Osteoblast (primary cell): ENCODE measurements at places on chromosomes 6 and 20.

- no peak overlapping the region for H3K27ac ChIP-seq
- no peaks in the 10 kb centered on the region for H3K36me3 ChIP-seq
- H3K27me3 ChIP-seq = no peaks in the 10 kb centered on the region
- H3K4me1 ChIP-seq = no peaks in the 10 kb centered on the region
Observed at GRCh38 chr6:150395388-150396009, 26.7 kb downstream of the IYD start.

DNA sequence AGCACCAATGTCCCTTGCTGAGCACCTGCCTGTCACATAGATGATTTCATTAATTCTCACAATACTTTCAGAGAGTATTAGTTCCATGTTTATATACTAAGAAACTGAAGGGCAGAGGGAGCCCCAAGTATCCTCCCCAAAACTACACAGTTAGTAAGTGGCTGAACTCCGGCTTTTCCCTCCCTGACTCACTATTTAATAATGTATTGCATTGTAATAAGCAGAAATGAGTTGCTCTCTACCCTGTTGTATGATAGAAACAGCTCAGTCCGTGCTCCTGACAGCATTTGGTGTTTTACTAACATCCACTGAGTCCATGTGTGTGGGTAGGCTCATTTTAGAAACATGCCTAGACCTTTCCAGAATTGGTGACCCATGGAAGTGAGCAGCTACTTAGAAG, 76.8 kb downstream of the OLIG3 start:
- no peak overlapping the region for H3K4me3 ChIP-seq
- H3K4me1 ChIP-seq = peaks cover 19% of the 10 kb centered on the region
- H3K27me3 ChIP-seq = peaks cover 14% of the 10 kb centered on the region
- peak overlapping the region; percentile 74 for H3K27ac ChIP-seq
- peak; percentile 15 for DNase-seq

DNA sequence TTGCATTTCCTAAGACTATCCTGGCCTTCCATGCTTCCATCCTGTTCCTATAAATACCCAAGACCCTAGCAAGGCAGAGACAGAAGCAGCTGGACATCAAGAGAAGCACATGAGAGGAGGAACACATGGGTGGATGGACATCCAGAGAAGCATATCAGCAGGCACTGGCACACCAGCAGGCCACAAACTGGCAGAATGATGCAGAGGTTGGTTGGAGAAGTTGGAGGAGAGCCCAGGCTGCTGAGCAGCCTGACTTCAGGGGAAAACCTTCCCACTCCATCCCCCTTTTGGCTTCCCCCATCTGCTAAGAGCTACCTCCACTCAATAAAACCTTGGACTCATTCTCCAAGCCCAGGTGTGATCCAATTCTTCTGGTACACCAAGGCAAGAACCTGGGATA, 332.5 kb downstream of the FRK start:
- H3K27me3 ChIP-seq = no peaks in the 10 kb centered on the region
- H3K36me3 ChIP-seq = no peaks in the 10 kb centered on the region
- no peak overlapping the region for H3K4me3 ChIP-seq
- DNase-seq = no peak

DNA sequence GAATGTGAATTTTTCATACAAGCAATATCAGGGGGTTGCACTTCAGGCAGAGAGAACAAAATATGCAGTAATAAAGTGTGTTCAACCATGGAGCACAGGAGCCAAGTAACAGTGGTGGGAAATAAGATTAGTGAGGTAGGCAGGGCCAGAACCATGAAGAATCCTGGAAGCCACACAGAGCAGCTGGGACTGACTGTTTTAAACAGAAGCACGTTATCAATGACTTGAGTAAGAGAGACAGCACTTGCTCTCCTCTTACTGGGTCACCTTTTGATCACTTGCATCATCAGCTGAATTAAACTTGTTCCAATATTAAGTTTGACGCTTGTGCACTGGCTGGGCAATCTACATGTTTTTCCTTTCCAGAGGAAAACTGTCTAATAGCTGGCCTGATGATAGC, 238.5 kb downstream of the TBX18 start:
- no peaks in the 10 kb centered on the region for H3K36me3 ChIP-seq
- H3K27ac ChIP-seq = no peak overlapping the region
- no peak for DNase-seq
- peaks cover 16% of the 10 kb centered on the region for H3K4me1 ChIP-seq
- H3K27me3 ChIP-seq = no peaks in the 10 kb centered on the region
- H3K4me3 ChIP-seq = no peak overlapping the region

DNA sequence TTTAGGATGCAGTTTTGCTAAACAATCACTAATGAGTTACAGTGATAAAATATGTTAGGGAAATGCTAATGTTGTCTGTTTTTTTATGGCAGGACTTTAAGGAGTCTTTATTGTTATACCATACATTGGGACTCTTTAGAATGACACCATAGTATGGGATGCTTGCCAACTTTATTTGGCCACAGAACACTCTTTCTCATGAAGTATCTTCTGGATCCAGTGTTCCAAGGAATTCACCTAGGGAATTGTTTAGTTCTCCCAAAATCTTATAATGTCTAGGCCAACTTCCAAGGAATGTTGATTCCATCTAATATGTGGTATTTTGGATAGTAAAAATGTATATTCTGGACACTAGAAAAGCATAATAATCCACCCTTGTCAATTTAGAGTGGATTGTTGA, 3.3 kb downstream of the RIN2 start:
- no peak overlapping the region for H3K4me3 ChIP-seq
- H3K27me3 ChIP-seq = no peaks in the 10 kb centered on the region
- H3K36me3 ChIP-seq = no peaks in the 10 kb centered on the region

GRCh38 chr6:117795234-117795633, 111.8 kb upstream of the SLC35F1 start:
- H3K4me3 ChIP-seq = no peak overlapping the region
- no peaks in the 10 kb centered on the region for H3K4me1 ChIP-seq
- no peak overlapping the region for H3K27ac ChIP-seq
- H3K36me3 ChIP-seq = no peaks in the 10 kb centered on the region
- DNase-seq = no peak

- no peaks in the 10 kb centered on the region for H3K36me3 ChIP-seq
Observed at GRCh38 chr20:11261533-11262000, 587.8 kb upstream of the JAG1 start.

DNA sequence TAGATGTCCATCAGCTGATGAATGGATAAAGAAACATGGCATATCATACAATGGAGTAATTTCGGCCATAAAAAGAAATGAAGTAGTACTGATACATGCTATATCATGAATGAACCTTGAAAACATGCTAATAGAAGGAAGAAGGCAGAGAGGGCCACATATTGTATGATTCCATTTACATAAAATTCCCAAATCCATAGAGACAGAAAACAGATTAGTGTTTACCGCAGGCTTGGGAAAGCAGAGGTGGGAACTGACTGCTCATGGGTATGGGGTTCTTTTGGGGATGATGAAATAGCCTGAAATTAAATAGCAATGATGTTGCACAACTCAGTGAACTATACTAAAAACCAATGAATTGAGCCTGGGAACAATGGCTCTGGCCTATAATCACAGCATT, 58.3 kb downstream of the SERAC1 start:
- DNase-seq = no peak
- no peak overlapping the region for H3K4me3 ChIP-seq
- peaks cover 56% of the 10 kb centered on the region for H3K36me3 ChIP-seq
- H3K4me1 ChIP-seq = no peaks in the 10 kb centered on the region
- H3K27me3 ChIP-seq = no peaks in the 10 kb centered on the region

DNA sequence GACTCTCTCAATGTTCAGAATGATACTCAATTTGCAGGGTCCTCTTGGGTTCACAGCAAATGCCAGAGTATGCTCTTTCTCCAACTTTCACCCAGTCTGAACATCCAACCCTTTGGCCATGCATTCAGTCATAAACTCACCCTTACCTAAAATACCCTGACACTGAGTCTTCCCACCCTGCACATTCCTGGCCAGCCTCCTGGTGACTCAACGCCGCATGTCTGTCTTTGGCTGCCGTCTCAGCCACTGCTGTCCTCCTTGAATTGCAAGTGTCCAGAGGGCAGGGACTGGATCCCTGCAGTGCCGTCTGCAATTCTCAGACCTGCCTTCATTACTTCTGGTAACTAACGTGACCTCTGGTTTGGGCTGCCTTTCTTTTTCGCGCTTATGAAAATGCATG, 593.4 kb downstream of the QKI start:
- DNase-seq = no peak
- H3K27ac ChIP-seq = no peak overlapping the region
- no peaks in the 10 kb centered on the region for H3K36me3 ChIP-seq
- H3K27me3 ChIP-seq = no peaks in the 10 kb centered on the region
- H3K4me3 ChIP-seq = no peak overlapping the region

DNA sequence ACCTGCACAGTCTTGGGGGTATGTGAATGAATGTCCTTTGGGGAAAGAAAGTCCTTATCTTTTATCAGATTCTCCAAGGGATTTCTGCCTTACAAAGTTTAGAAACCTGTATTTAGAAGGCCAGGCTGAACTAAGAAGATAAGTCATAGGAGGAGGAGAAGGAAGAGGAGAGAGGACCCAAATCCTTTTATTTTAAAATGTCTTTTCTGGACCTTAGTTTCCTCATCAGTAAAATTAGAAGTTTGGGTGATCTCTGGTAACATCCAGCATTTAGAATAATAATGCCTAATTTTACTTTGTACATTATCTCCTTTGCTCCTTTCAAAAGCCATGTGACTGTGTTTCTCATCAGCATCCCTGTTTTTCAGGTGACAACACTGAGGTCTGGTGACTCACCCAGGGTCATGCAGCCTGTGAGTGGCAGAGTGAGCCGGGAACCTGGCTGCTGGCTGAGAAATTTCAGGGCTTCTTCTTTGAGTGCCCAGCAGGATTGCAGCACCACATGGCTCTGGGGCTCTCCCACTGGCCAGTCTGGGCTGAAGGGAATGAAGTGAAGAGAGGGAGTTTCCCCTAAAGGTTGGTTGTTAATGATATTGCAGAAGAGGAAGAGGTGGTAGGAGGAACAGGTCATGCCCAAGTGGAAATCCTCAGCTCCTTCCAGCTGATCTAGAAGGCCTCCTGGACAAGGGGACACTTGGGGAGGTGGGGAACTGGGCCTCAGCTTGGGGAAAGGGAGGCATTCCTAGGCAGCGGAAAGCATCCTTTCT, 34.0 kb downstream of the VEGFA start:
- peaks cover 2% of the 10 kb centered on the region for H3K4me1 ChIP-seq
- DNase-seq = no peak
- no peaks in the 10 kb centered on the region for H3K36me3 ChIP-seq
- H3K27me3 ChIP-seq = no peaks in the 10 kb centered on the region
- no peak overlapping the region for H3K4me3 ChIP-seq

DNA sequence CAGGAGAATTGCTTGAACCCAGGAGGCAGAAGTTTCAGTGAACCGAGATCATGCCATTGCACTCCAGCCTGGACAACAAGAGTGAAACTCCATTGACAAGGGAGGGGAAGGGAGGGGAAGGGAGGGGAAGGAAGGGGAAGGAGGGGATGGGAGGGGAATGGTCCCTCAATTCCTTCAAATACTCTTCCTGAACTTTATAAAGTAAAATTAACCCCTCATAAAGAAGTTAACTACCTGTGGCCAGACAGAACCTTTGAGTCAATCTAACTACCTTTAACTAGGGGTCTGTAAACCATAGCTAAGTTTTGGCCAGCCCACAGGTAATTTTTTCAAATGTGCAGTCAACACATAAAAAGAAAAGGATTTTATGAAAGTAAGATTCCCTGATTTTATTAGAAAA, 131.0 kb downstream of the ZMYND8 start:
- H3K27me3 ChIP-seq = no peaks in the 10 kb centered on the region
- H3K4me1 ChIP-seq = peaks cover 1% of the 10 kb centered on the region
- no peak overlapping the region for H3K27ac ChIP-seq
- no peak for DNase-seq
- H3K4me3 ChIP-seq = no peak overlapping the region
- H3K36me3 ChIP-seq = peaks cover 64% of the 10 kb centered on the region

DNA sequence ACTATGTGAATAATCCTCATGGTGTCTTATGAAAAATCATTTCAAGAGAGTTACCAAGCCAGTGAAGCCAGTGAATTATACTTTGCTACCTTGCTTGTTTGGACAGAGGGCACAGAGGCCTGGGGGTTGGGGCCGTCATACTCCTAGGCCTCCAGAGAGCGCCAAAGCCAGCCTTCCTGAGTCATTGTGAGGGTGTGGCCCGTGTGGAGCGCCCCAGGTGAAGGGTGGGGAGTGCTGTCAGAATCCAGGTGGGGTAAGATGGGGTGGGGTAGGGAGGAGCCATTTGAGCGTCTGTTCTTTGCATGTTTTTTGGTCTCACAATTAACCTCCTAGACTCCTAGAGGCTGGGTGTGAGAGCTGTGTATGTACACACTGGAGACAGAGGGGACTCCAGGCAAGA, 71.1 kb downstream of the PERP start:
- H3K4me1 ChIP-seq = no peaks in the 10 kb centered on the region
- H3K4me3 ChIP-seq = no peak overlapping the region
- H3K27ac ChIP-seq = no peak overlapping the region
- DNase-seq = no peak
- H3K27me3 ChIP-seq = no peaks in the 10 kb centered on the region
- H3K36me3 ChIP-seq = no peaks in the 10 kb centered on the region

- H3K27ac ChIP-seq = no peak overlapping the region
- no peak for DNase-seq
- H3K4me1 ChIP-seq = no peaks in the 10 kb centered on the region
- H3K27me3 ChIP-seq = no peaks in the 10 kb centered on the region
- H3K4me3 ChIP-seq = no peak overlapping the region
Observed at GRCh38 chr20:17172836-17173516, 53.9 kb upstream of the PCSK2 start.

- no peak for DNase-seq
- no peaks in the 10 kb centered on the region for H3K36me3 ChIP-seq
- H3K27me3 ChIP-seq = no peaks in the 10 kb centered on the region
- H3K4me1 ChIP-seq = no peaks in the 10 kb centered on the region
Observed at GRCh38 chr6:147132889-147133288, 71.3 kb upstream of the STXBP5 start.

DNA sequence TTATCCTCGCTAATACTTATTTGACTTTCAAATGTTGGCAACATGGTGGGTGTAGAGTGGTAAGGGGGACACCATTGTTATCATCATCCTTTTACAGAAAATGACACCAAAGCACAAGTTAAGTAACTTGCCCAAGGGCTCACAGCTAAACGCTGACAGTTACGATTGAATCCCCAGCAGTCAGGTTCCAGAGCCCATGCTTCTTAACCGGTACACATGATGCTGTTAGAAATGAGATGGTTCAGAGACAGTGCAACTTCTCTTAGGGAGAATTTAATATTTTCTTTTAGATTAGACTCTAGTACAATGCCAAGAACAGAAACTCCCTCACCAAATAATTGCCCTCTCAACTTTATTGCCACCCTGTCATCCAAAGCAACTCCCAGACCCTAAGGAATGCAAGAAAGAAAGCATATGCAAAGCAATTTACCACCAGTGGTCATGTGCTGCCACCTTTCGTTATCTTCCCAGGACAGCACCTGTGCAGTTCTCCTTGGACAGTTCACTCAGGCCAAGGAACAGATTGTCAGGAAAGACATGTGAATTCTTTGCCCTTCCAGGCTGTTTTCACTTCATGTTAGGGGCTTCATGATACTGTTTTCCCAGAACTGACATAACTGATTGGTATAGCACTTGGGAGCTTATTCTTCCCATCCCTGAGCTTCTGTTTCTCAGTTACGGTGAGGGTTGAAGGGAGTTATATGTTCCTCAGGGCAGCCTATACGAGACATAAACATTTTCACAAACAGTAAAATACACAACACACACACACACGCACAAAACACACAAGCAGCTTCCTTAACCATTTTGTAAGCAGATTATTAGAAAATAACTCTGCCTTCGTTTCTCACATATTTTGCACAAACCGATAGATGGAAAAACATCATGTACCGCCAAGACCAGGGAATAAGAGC, 5.1 kb downstream of the HLA-DMA start:
- H3K27ac ChIP-seq = no peak overlapping the region
- DNase-seq = no peak
- no peak overlapping the region for H3K4me3 ChIP-seq
- H3K27me3 ChIP-seq = no peaks in the 10 kb centered on the region
- no peaks in the 10 kb centered on the region for H3K36me3 ChIP-seq
